Hepatocyte (in vitro differentiated cells): ENCODE measurements at places on chromosomes 6 and 20. TPM values are rescaled to one million over a fixed set of nuclear protein-coding genes. Genes with fewer than 3 reads are reported as not detected.
A peak's percentile ranks its signal among the peaks of the same experiment; 100 is the strongest.

- DNase-seq: peak; percentile 73
Observed at GRCh38 chr6:3119040-3119723, 671 bp downstream of the BPHL start.

GRCh38 chr6:16929809-16930208, 168.5 kb upstream of the ATXN1 start:
- peak; percentile 37 for DNase-seq

DNA sequence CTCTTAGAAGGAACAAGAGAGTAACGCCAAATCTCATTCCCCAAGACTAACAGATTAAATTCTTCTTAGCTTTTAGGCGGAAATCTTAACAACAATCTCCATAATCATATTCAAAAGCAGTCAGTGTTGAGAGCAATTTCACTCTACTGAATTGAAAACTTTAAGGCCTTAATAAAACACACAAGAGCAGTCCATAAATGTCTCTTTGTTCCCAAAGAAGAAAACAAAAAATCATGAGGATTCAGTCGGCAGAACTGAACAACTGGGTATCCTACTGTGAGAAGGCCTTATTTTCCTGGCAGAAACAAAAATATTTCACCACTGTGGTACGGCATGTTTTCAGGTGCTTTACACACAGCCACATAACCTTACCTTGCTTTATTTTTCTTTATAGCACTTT, 14.4 kb downstream of the ABHD12 start:
- no peak for DNase-seq

DNA sequence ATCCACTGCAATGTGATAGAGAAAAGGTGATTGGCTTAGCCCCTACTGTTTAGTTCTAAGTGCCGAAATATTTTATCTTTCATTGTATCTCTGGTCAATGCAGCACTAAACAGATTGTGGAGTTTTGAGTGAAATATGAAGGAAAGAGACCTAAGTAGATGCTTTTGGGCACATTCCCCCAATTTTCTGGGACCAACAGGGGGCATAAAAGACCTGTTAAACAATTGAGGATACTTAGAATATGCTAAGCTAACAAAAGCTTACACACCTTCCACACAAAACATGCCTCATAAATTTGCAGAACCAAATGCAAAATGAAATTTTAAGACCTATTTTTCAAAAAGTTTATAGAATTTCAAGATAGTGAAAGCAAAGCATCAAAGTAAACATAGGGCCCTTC, 746.9 kb downstream of the TBC1D32 start:
- no peak for DNase-seq

DNA sequence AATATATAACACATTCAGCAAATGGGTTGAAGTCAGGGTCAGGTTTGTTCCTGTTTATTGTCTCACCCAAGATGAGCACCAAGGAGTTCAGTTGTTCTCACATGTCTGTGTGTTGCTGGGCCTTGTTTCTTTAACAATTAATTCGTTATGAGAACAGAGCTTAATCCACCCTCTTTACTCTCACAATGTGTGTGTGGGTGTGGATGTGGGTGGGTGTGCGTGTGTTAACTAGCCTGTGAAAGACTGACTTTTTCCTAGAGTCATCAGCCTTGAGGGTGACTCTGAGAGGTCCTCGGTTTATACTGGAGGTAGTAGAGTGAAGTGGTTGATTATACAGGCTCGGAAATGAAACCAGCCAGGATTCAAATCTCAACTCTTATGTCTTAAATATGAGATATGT, 672.1 kb downstream of the MAFB start:
- DNase-seq: no peak

DNA sequence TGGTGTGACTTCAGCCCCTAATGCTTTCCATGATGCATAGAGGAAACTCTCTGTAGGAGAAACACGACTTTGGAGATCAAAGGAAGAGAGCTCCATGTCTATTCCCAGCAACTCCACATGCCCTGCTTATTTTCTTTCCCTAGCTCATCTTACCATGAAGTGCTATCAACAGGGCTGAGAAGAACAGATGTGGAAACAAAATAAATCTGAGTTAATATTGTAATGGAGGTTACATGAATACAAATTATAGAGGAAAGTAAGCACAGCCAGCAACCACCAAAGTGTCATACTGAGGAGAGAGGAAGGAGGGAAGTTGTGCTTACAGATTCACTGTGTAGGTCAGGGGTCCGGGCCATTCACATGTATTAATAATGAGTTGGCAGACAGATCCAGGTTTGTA, 157.5 kb downstream of the RFPL4B start:
- no peak for DNase-seq

The SNAI1 gene
- total RNA-seq: 2.9 and 3.0 TPM in 2 replicates

- no peak for DNase-seq
Observed at GRCh38 chr6:112117554-112117953, 30.2 kb downstream of the FAM229B start.

The TNNC2 gene
- 0.63 TPM in 1 of 2 replicates, not detected in the other for total RNA-seq

The BTN1A1 gene
- total RNA-seq: 0.60 and 0.84 TPM in 2 replicates

GRCh38 chr20:51412951-51413481, 129.5 kb downstream of the NFATC2 start:
- peak; percentile 40 for DNase-seq

The TCFL5 gene
- total RNA-seq: 9.1 and 9.5 TPM in 2 replicates

- no peak for DNase-seq
Observed at GRCh38 chr6:167791780-167792478, 34.8 kb upstream of the AFDN start.

GRCh38 chr20:52622081-52622480, 350.1 kb upstream of the TSHZ2 start:
- no peak for DNase-seq

DNA sequence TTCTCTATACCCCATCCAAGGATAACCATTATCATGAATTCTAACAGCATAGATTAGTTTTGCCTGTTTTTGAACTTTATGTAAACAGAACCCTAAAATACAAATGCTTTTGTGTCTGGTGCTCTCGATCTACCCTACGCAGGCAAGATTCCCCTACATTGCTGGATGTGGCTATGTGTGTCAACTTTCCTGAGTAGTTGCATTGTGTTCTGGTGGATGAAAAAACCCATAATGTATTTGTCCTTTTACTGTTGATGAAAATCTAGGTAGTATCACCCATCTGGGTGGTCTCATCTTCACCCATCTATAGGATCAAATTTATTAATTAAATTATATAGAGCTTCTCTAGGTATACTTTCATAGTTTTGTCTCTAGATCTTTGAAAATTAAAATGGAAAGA, 211.7 kb downstream of the ANKRD60 start:
- no peak for DNase-seq

The CCN2 gene
- total RNA-seq: 116 and 147 TPM in 2 replicates

DNA sequence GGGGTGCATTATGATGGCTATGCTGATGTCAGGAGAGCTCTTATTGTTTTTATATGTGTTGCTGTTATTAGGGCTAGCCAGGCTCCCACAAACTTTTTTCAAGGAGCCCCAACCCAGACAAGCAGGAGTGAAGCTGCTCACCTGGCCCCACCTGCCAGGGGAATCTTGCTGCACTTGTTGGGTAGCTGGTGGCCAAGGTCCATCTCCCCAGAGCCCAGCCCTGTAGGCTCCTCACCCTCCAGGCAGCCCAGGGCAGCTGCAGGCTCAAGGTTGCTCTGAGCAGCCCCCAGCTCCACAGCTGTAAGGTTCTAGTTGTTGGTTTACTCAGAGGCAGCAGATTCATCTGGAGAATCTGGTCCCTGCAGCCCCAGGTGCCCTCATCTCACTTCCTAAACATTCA, 46.8 kb upstream of the SIRPA start:
- DNase-seq: peak; percentile 50

The RAD21L1 gene
- total RNA-seq: not detected in 2 replicates

The TRIM10 gene
- total RNA-seq: 0.12 and 0.27 TPM in 2 replicates
